ENCODE measurements at places on chromosomes 13 and 19.

- no peak for DNase-seq
Measured at GRCh38 chr19:30131722-30132291, 189.8 kb downstream of the URI1 start.

DNA sequence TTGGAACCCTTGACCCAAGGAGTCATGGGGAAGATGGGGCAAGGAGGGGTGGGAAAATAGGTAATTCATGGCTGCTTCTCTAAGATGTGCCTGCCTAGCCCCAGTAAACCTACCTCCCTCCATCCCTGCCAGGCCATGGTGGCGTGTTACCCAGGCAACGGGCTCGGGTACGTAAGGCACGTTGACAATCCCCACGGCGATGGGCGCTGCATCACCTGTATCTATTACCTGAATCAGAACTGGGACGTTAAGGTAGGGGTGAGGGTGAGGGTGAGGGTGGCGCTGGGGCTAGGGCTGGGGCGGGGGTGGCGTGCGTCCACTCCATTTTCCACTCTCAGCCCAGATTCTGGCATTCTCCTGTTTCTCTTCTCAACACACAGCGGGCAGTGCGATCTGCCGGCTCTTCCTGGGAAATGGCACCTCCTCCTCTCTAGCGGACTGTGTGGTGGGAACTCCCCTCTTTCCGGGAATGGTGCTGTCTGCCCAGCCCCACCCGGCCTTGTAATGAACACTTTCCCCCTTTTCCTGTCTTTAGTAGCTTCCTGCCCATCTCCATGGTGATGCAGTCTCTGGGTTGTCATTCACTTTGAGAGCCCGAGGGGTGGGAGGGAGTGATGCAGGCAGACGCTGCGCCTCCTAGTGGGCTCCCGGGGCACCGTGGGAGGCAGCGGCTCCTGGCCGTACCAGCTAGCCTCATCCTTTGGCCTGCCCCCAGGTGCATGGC lies 7.6 kb downstream of the EGLN2 start:
- DNase-seq, result no peak

DNA sequence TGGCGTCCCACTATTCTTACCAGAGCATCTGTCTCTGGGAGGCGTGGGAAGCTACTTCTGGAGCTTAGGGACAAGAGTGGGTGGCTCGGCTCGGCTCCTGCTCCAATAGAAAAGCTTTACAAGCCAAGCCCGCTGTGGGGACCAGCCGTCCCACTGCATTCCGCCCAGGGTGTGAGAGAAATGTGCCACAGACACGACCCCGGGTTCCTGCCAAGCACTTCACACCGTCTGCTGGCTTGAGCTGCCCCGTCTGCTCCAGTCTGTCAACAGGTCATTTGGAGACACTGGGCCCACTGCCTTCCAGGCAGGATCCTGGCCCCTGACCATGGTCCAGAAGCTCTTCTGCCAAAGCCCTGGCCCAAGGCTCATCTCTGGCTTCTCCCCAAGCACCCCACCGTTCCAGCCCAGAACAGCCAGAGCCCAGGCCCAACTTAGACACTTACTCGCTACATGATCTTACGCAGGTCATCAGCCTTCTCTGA lies 6.5 kb upstream of the FKRP start:
- no peak for DNase-seq

DNA sequence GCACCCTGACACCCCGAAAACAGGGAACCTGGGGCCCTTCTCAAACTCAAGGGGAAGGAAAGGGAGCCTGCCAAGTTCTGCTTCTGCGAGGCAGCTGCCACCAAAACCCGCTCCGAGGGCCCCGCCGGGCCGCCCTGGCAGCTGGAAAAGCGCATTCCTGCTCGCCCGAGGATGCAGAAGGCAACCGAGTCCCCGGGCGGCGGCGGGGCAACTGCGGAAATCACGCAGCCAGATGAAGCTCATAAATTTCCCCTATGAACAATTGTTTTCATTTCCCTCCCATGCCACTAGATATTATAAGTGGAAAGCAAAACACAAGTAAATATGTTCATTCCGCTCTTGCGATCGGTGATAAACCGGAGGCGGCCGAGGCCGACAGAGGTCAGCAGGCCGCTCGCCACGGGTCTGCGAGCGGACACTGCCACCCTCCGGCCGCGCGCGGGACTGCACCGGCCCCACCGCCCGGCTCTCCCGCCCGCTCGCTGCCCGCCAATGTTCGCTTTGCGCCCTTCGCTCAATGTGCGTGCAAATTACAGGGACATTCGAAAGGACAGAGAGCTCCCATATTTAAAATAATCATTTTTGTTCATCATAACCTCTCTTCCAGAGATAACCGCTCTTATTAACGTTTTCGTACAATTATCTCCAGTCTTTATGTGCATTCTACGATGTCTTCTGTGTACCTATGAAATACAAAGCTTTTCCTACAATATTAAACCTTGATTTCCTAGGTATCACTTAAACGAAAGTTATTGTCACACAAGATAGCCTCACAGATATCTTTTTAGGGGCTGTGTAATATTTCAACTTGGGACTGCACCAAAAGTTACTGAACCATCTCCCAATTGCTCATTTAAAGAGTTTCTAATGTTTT lies 120.8 kb upstream of the ZNF507 start:
- DNase-seq, result no peak

DNA sequence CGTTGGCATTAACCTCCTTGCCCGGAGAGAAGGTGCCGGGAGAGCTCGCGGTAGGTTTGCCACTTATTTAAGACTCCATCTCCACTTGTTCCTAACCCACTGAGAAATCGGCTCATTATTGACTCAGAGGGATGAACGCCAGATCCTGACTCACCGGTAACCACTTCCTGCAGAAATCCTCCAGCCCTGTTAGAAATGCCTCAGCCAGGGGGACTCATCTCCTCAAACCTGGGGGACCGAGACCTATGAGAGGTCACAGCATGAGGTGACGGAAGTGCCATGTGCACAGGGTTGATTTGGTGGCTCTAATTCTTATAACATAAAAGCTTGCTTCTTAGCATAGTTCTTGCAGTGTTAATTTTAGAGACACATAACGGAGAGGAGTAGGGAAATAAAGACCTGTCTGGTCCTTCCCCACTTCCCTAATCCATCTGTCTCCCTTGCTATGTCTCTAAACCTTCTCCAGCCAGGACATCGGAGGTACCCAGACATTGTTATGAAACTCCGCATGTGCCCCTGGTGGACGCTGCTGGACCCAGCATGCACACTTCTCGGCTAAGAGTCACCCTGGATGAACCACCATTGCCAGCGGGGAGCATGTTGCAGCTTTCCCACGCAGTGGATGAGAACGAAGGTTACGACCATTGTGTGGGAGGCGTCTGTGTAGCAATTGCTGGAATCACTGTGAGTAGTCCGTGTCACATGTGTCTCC lies 158.9 kb downstream of the EFNB2 start:
- DNase-seq, result no peak

DNA sequence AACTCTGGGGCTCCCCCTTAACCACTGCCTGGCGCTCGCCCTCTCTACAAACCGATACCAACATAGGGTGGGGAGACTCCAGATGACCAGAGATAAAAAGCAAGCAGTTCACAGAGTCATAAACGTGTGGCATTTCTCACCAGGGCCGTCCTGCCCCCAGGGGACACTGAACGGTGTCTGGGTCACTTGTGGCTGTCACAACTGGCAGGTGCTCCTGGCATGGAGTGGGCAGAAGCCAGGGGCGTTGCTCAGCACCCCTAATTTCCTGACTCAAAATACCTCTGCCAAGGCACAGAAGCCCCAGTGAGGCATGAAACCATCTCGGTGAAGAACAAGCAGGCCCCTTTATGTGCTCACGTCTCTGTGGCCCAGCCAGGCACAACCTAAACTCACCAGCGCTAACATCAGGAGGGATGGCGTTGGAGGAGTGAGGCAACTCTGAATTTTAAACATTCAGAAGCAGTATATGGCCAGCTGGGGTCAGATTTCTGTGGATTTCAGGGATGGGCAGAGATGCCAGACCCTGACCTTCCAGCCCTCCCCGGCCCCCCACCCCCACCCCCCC lies 1.8 kb downstream of the PIP5K1C start:
- DNase-seq, result no peak

- no peak for DNase-seq
Measured at GRCh38 chr13:97344265-97345175, 89.4 kb upstream of the RAP2A start.

DNA sequence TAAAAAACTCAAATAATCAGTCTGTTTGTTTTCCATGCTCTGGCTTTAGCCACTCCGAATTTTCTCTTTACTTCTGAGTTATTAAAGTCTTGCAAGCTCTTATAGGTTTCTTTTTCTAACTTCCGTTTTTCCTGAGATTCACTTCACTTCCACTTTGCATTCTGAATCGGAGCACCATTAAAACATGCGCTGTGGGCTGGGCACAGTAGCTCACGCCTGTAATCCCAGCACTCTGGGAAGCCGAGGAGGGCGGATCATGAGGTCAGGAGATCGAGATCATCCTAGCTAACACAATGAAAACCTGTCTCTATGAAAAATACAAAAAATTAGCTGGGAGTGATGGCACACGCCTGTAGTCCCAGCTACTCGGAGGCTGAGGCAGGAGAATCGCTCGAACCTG lies 357.9 kb downstream of the SLITRK6 start:
- DNase-seq, result no peak

- DNase-seq, result no peak
Measured at GRCh38 chr13:84139561-84140158, 257.4 kb upstream of the SLITRK1 start.

DNA sequence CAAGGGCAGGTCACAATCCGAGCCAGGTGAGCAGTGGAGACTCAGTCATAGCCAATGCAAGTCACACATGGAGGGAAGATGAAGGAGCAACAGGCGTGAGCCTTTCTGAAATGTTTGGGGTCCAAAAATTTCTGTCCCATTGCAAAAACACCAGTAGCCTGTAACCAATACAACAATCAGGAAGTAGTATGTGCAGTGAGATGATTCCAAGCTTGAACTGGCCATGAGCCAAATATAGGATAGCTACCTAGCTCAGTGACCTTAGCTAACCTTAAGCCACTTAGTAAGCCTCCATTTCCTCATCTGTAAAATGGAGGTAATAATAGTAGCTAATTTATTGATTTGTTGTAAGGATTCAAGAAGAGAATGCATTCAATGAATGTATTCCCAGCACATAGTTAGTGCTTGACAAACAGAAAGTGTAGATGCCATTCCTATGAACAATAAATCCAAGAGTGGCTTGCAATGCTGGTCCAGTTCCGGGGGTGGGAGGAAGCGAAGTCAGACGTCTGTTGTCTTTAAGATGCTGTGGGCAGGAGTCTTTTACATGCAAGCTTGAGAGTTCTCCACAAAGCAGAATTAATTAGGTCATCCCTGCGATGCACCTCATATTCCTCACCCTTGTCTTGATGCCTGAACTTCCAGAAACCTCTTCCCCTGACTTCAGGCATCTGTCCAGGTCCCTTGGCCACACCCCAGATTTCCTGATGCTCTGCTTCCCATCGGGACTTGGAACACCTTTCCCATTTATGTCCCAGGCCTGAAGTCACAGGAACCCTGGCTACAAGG lies 195.7 kb upstream of the UBL3 start:
- no peak for DNase-seq

- DNase-seq, result no peak
Measured at GRCh38 chr13:91153372-91153771, 194.1 kb upstream of the MIR17HG start.

DNA sequence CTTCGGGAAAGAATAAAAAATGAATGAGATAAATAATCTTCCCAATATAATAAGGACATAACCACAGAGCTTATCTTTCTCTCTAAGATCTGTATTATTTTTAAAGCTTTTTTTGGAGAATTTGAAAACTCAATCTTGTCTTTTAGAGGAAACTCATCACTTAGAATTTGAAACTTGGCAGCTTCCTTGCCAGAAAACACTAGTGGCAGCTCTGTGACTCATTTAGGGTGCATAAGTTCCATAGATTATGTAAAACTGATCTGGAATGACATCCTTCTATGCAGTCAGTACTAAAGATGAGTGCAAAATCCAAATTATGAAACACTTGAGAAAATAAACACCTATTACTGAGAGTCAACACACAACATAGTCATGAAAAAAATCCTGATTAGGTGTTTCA lies 848.0 kb downstream of the DACH1 start:
- no peak for DNase-seq

DNA sequence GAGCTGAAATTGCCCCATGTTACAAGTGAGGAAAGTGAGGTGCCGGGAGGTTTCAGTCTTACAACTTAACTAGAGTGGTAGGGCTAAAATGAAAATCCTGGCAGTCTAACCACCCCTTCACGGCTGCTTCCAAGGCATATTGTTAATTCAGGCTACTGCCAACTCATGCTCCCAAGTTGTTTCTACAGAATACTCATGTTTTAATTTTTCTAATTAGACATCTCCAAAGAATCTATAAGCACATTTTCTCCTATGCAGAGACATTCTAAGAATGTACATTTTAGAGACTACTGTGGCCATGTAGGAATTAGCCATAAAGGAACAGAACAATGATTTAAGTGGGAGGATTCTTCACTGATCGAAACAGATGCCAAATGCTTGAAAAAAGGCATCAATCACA lies 7.0 kb upstream of the TSC22D1 start:
- no peak for DNase-seq

- DNase-seq, result no peak
Measured at GRCh38 chr19:56170261-56170660, 5.5 kb upstream of the GALP start.

DNA sequence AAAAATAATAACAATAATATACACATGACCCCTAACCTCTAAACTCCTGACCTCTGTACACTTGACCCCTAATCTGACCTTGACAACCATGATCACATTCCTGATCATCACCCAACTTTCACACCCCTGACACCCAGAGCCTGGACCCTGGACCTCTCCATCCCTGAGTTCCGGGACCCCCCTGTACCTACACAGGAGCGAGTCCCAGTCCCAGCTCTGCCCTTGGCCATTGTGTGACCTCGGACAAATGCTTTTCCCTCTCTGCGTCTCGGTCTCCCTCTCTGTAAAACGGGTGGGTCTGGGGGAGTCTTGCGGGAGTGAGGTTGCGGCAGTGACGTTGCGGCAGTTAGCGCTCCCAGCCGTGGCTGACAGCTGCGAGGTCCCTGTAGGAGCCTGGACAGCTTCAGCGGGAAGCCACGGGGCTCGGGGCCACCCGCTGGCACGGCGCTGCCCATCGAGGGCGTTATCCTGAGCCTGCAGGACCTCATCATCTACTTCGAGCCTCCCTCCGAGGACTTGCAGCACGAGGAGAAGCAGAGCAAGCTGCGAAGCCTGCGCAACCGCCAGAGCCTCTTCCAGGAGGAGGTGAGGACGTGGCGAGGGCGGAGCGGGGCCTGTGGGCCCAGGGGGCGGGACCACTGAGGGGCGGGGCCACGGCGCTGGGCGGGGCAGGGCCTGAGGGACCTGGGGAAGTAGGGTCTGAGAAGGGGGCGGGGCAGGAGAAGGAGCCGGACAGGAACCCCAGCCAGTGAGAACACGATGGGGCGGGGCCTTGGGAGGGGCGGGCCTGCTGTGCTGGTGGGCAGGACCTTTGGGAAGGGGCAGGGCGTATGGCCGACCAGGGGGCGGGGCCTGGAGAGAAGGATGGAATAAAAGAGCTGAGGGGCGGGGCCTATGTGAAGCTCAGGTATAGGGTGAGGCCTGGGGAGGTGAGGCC lies 19.2 kb downstream of the RYR1 start:
- no peak for DNase-seq

GRCh38 chr13:24192811-24193162 lies 32.3 kb downstream of the SPATA13 start:
- no peak for DNase-seq

- DNase-seq, result no peak
Measured at GRCh38 chr19:45163751-45164460, 3.1 kb upstream of the NKPD1 start.
